ENCODE measurements at places on chromosomes 6 and 20.

DNA sequence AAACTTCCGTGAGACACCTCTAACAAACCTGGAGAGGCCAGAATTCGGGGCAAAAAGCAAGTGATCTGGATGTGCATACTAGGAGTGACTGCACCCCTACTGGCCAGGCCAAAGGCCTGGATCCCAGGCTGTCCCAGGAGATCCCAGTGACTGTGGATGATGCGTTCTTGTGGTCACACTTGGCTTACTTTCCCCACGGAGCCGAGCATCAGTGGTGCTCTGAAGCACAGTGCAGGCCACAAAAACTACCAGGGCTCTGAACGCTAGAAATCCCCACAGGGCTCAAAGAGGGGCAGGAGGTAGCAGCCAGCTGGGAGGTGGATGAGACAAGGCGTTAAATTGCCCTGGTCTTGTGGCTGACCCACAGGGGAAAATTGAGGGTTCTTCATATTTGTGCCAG, 7.1 kb downstream of the TRIM26 start:
- DNase-seq: no peak

DNA sequence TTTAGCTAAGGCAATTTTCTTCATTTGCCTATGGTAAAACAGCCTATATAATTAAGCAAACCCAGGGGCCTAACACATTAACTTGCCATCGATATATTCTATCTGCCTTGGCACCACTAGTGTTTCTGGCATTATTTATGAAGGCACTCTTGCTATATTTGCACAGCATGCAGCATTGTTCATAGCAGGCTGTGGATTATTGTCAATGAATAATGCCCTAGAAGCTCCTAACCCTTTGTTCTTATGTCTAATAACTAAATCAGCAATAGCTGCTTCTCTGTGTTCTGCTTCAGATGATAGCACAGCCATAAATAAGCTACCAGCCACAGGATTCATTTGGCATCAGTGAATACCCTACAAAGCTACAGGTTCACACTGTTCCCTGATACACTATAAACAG, 254.8 kb upstream of the STXBP5 start:
- DNase-seq: no peak

GRCh38 chr6:44422531-44422930, 35.0 kb downstream of the CDC5L start:
- no peak for DNase-seq

DNA sequence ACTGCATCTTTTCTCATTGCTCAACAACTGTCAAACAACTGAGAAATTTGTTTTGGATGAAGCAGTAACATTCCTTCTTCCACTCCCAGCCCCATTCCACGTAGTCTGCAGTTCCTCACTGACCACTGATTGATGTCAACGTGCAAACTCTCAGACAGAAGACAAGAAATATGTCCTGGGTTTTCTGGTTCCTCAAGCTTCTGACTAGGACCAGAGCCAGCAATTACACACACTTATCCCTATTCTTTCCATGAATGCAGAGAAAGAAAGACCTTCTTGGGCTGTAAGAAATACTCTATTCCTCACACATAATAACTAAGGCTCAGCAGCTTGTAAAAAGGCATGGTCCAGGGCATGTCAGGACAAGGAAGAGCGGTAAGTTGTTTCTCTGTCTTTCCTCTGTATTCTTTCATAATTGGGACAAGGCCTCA, 790.1 kb upstream of the SLC35B3 start:
- DNase-seq: no peak

DNA sequence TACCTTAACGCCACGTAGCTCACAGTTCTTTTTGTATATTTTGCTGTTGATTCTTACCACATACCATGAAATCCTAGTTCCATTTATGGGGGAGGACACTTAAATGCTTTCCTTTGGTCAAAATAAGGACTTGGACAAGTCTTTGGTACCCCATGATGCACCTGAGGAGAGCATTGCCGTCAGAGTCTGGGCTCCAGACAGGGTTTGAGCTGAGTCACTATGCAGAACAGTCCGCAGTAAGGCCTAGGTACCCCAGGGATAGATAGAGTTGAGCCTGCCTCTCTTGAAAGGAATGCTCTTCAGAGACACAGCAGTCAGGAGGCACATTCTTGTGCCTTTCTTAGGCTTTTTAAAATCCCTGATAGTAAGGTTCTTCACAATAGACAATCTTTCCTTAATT, 6.0 kb downstream of the PARD6B start:
- no peak for DNase-seq

DNA sequence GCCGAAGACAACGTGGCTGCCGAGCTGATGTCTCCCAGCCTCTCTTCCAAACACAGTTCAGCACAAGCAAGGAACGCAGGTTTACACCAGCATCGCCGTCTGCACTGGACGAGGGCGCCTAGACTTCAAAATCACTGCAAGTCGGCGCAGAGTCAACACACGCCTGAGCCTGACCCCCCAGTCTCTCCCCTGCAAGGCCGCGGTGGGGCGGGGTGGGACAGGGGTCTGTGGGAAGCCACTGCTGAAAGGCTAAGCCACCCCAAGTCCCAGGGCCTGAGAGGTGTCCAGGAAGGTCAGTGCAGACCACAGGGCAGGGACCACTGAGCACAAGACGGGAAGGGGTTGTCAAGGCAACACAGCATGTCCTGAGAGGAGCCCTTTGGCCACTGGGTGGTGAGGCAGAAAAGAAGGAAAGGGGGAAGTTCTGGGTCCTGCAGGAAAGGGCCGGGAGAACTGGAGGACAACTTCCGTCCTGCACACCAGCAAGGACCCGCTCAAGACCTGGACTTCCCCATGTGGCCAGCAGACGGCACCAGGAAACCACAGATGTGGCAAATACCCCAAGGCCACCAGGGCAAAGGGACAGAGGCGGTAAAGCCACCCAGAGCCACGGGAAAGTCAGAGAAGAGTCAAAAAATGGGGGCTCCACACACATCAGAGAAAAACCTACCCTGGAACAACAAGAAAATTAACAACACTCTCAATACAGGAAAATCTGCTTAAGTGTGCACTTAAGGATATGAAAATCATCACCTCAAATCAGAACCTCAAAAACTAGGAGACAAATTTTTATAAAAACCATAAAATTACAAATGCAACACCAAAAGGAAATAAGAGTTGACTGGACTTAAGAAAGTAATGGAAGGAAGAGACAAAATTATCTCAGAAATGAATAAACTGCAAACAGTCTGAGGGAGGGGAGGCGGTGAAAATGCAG, 84.8 kb downstream of the TAF4 start:
- DNase-seq: no peak

GRCh38 chr6:158050107-158050735, 68.6 kb downstream of the SYNJ2 start:
- no peak for DNase-seq

- DNase-seq: no peak
These were observed 2.0 kb downstream of the PDE10A start for GRCh38 chr6:165660857-165661663.

GRCh38 chr20:35314816-35315631, 22.8 kb upstream of the FAM83C start:
- no peak for DNase-seq

- DNase-seq: no peak
These were observed 16.4 kb downstream of the FOXQ1 start for GRCh38 chr6:1328129-1328800.

DNA sequence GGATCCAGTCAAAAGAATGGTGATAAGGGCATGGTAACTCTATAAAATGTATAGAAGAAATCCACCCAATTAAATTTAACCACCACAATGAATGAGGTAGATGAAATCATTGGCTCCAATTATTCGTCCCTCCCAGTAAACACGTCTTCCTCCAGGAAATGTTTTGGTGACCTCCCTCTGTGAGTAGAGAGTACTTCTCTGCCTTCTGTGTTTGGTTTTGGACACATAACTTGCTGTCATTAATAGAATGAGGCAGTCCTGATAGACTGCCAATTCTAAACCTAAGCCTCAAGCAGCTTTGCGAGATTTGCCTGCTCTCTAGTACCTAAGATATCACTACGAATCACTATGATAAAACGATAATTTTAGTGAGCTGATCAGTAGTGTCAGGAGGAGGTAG, 632.8 kb downstream of the HDGFL1 start:
- no peak for DNase-seq

DNA sequence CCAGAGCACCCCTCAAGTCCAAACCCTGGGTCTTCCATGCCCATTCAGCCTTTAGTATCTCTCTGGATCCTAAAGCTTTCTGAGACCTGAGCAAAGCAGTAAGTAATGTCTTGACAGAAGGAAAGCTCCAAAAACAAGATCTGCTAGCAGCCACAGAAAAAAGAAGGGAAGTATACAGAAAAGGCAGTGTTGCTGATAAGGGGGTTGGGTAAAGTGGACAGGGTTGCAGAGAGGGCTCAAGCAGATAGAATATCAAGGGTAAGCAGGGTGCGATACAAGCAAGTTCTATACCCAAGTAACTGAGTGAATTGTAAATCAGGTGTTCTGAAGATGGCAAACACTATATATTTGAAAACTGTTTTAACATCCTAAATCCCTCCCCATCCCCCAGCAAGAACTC, 113.4 kb upstream of the CARMIL1 start:
- DNase-seq: no peak

GRCh38 chr6:100456141-100456907, 8.4 kb downstream of the SIM1 start:
- DNase-seq: no peak

GRCh38 chr6:106254636-106255035, 70.9 kb downstream of the ATG5 start:
- no peak for DNase-seq

DNA sequence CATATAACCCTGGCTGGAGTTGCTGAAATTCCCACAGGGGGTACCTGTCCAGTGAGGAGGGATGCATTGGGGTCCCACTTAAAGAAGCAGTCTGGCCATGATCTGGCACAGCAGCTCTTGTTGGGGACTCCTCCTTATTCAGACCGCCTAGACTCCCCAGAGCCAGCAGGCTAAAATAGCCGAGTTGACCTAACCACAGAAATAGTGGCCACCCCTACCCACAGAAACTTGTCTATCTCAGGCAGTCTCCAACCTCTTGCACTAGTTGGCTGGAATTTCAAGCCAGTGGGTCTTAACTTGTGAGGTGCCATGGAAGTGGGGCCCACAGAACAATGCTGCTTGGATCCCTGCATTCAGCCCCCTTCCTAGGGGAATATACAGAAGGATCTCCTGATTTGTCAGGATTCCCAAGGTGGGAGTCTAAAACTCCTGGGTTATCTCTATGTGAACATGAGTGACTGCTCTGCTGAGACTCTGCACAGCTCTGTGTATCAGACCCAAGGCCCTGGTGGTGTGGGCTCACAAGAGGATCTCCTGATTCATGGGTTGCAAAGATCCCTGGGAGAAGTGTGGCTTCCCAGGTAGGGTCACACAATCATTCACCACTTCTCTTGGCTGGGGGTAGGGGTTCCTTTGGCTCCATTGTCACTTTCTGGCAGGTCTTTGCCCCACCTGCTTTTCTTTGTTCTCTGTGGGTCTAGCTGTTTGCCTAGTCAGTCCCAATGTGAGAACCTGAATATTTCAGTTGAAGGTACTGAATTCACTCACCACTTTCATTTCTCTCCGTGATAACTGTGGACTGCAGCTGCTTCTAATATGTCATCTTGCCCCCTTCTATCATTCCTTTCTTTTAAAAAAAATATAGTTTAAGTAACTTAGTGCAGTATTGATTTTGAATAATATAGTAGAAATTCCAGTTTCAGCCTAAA, 65.5 kb upstream of the CLVS2 start:
- DNase-seq: no peak

DNA sequence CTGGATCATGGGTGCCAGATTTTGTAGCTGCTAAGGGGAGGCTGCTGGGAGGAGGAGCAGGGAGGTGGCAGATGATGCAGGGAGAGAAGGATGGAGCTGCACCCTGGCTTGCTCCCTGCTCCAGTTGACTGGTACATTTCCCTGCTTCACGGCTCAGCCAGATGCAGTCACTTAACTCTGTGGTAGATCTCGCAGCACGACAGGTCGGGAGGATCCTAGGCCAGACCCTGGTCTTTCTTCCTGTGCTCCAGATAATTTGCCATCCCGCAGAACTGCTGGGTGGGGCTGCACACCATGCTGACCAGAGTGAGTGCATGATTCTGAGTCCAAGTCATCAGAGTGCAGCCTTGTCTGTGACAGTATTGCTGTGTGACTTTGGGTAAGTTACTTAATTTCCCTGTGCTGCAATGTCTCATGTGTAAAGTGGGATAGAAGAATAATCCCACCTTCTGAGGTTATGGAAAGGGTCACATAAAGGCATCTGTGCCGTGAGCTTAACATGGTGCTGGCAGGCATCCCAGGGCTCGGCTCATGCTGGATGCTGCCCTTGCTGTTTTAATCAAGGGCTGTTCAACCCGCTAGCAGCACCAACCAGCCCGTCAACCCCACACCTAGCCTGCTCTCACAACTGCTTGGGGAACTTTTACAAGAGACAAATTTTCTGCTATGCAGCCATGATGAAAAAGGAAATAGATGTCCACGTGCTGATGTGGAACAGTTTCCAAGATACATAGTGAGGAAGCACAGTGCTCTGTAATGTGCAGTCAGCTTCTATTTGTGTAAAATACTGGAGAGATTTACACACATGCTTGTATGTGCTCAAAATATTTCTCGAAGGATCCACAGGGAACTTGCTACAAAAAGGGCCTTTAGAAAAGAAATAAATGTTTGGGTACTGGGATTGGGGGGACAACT, 257.9 kb downstream of the CDH26 start:
- no peak for DNase-seq

Measured in T follicular helper cell (primary cell).